ENCODE measurements at places on chromosomes 1 and 21.

DNA sequence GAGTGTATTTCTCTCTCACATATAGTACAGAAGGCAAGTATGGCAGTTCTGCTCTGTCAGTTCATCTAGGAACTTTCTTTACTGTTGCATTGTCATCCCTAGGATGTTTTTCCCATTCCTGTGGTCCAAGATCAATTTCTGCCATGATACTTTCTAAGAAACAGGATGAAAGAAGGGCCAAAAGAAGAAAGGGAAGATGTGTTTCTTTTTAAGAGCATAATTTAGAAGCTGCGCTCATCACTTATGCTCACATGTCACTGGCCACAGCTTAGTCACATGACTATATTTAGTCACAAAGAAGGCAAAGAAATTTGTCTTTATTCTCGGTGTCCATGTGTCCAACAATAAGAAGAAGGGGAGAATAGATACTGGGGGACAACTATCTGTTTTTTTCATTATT is 7.0 kb upstream of the MAST2 start:
- DNase-seq: no peak

GRCh38 chr21:26539566-26539965 is 33.5 kb downstream of the CYYR1 start:
- no peak for DNase-seq

DNA sequence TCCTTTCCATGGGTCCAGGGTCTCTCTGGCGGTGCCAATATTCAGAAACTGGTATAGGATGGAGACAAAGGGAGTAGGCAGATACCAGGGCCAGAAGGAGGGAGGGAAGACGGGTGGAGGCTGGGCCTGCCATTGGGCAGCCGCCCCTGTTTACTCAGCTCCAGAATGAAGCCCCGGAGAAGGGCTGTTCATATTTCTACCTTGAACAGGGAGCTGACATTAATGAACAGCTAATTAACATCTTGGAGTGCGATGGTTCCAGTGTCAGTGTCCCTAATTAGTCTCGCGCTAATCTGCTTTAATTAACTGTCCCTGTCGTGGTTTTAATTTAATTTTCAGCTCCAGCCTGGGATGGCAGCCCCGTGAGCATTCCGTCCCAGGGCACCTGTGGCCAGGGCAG is 113.8 kb downstream of the EPHB2 start:
- no peak for DNase-seq

DNA sequence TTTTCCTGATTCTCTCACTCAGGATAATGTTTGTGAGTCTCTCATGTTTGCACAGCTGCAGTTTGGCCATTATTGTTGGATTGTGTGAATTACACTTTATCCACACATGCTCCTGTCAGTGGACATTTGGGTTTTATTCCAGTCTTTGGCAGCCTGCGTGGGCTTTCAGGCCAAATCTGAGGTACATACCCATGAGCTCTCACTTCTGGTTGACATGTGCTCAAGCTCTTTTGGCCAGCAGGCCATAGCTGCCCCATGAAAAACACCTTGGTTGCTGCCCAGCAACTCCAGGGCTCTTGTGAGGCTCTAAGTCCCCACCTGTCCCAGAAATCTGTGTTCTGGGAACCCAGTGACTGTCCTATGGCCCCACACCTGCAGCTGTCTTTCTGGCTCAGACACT is 124.5 kb upstream of the GALNT2 start:
- no peak for DNase-seq

DNA sequence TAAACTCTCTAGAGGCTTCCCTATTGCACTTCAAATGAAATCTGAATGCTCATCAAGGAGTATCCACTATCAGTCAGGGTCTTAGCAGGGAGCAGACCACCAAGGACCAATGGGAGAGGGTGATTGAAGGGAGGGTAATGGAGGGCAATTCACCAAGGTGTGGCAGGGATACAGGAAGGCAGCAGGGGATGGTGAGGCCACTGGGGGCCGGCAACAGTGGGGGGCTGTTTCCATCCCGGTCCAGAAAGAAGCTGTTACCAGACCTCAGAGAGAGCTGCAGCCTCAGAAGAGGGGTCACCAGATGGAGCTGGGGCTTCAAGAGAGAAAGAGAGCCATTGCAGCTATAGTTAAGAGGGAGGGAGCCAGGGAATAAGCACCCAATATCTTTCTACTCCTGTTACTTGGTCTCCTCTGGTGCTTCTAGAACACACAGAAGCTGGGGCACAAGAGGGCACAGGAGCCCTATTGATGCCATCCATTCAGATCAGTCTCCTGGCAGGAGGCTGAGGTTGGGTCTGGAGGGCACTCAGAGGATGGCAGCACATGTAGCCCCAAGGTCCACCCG is 417.6 kb downstream of the PTPRU start:
- no peak for DNase-seq

GRCh38 chr1:159999204-159999603 is 32.6 kb downstream of the PIGM start:
- no peak for DNase-seq

DNA sequence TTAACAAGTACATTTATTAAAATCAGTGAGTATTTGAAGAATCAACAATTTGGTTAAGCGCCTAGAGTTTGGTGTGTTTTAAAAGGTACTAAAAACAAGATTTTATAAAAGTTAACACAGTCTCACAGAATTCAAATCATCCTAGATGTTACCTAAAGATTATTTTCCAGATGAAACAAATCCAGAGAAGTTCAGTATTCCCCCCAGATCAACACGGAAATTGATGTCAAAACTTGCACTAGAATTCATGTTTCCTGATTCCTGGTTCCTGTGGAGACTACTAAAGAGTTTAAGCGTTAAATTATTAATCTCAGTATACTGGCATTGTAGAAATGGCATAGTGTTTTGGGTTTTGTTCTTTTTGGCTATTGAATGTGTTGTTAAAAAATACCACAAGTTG is 1.4 kb downstream of the PTBP2 start:
- no peak for DNase-seq

DNA sequence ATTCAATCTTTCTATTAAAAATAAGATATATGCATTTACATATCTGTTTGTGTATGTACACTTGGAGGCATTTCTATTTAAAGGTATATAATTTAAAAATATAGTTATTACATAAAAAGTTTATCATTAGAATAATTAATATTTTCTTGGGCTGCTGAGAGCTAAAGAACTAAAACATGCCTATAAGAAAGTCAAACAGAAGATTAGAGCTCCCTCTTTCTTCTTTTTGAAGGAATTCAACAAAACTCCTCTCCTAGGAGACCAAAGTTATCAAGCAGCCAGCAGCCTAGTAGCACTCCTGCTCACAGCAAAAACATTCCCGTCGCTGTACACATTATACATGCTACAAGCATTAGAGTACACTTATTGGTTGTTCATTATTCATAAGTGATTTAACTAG is 216.4 kb downstream of the VAV3 start:
- DNase-seq: peak; percentile 40

- DNase-seq: peak; percentile 31
Measured at GRCh38 chr1:53025034-53025768, 36.8 kb upstream of the PODN start.

GRCh38 chr1:203145321-203146041 is 18.0 kb downstream of the ADORA1 start:
- no peak for DNase-seq

DNA sequence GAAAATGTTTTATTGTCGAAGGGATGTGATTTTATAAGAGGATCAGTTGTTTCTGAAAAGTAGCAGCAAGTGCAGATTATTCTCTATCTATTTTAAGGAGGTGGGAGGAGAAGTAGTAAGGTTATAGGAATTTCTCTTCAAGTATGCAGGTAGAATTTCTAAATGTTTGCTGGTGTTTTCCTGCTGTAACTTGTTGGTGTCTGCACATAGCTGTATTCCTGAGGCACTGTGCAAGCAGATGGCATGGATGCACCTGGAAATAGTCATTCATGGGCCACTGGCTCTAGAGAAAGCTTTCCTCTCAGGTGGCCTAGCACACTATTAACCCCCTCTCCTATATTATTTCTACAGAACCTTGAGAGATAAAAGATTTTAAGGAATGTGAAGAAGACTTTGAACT is 30.3 kb upstream of the PODN start:
- DNase-seq: no peak

- no peak for DNase-seq
Measured at GRCh38 chr1:48920851-48921250, 144.2 kb upstream of the BEND5 start.

DNA sequence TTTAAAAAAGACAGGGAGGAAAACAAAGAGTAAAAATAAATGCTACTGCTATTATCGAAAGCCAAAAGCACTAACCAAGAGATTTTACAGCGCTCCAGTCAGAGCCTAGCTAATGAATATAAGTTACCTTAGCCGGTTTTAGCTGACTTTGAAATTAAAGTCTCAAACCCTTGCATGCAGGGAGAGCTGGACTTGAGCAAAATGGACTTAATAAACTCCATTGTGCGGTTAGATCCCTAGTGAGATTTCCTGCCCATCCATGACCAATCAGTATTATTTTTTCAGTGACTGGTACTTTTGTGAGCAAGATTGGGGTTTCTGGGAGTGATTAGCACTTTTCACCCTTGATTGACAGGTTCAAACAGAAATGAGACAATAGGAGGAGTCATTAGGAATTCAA is 333.4 kb upstream of the ADGRL2 start:
- DNase-seq: no peak

- DNase-seq: peak; percentile 87
Measured at GRCh38 chr1:115329965-115330364, 8.1 kb downstream of the NGF start.

GRCh38 chr1:233334092-233334491 is 6.6 kb downstream of the MAP3K21 start:
- no peak for DNase-seq

DNA sequence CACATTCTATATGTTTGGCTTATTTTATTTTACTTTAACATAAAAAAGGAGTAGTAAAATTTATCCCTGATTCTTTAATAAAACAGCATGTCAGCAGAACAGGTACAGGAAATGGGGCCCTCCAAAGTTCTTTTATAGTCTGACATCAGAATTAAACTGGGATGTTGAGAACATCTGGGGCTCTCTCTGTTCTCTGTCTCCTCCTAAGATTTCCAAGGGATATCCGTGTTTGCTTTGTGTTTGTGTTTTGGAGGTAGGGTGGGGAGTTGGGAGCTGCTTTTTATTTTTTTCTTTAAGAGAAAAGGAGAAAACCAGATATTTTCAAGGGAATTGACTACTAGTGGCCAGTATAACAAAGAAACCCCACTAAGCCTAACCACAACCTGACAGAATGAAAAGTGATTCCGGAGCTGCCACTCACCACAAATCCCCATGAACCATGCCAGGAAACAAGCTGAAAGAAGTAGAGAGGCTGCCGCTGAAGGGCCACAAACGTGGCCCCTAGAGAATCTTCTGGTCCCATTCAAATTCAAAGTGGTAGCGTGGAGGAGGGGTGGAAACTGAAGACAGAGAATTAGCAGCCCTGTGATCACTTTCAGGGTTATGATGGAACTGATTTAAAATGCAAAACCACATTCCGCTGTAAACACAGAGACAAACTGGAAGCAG is 369.6 kb upstream of the ADGRL2 start:
- DNase-seq: no peak

DNA sequence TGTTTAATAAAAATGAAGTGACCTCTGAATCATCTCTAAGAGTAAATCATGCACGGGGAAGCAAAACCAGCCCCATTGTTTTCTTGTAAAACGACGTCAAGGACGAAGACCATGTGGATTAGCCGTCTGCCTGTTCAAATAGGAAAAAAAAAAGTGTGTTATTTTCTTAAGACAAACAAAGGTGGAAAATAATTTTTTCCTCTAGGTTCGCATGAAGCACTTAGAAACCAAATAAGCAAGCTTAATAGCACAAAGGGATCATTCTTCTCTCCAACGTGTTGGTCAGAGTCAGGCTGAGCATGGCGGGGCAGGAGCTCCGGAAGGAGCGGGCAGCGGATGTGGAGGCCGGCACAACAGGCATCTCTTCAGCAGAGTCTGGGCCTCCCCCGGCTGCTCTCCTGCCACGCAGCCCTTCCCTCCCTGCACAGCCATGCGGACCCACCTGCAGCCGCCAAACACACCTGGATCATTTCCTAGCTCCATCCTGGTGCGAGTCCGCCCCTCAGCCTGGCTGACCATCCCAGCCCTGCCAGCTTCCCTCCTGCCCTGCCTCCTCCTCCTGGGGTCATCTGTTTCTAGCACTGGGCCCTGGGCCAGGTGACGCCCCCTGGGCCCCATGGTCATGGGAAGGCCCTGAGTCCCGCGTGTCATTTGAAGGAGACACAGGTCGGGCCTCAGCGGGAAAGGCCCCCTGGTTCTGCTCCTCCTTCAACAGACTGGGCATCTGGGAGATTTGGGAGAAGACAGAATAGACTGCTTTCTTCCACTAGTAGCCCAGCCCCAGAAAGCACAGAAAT is 40.2 kb downstream of the MX1 start:
- DNase-seq: no peak

GRCh38 chr1:112983537-112984131 is 27.6 kb upstream of the SLC16A1 start:
- DNase-seq: no peak
